ENCODE measurements at places on chromosomes 2 and 18. TPM values are rescaled to one million over a fixed set of nuclear protein-coding genes. Genes with fewer than 3 reads are reported as not detected.

GAD1 gene
- 0.73 TPM for total RNA-seq

RTP5 gene
- total RNA-seq: not detected

SKA1 gene
- total RNA-seq: 17.1 TPM

RBKS gene
- total RNA-seq: 7.0 TPM

RIF1 gene
- total RNA-seq: 17.3 TPM

ANKRD29 gene
- 11.8 TPM for total RNA-seq

RAB1A gene
- total RNA-seq: 208 TPM

GTF2A1L gene
- not detected for total RNA-seq

ASIC4 gene
- 0.08 TPM for total RNA-seq

SERPINB7 gene
- total RNA-seq: 1.7 TPM

LCT gene
- 0.05 TPM for total RNA-seq

RAPGEF4 gene
- 0.15 TPM for total RNA-seq

VSNL1 gene
- total RNA-seq: not detected

CFC1 gene
- not detected for total RNA-seq

CNDP1 gene
- not detected for total RNA-seq

CAPG gene
- 105 TPM for total RNA-seq

TXNDC2 gene
- 0.21 TPM for total RNA-seq

ACMSD gene
- not detected for total RNA-seq

FAM228A gene
- not detected for total RNA-seq

DUSP2 gene
- 0.22 TPM for total RNA-seq

ALK gene
- not detected for total RNA-seq

All from A549 treated with CpdA at 1 μM for 4 hours (cell line).